Inflammatory macrophage (primary cell): ENCODE measurements at places on chromosomes 4 and X.

DNA sequence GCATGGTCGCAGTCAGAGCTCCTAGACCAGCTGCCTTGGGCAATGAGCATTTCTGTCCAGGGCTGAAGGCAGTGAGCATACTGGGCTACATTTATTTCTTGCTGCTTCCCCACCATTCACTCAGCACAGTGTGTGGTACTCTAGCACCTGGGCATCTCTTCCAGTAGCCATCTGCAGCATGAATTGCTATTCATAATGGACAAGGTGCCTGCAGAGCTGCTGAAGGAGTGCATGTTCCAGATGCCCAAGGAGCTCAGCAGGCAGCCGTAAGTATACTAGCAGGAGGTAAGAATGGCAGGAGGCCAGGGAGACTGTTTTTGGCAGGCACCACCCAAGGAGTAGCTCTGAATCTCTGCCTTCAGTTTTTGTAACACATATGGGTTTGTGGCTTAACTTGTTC, 110.4 kb upstream of the RXFP1 start:
- no peak for DNase-seq

DNA sequence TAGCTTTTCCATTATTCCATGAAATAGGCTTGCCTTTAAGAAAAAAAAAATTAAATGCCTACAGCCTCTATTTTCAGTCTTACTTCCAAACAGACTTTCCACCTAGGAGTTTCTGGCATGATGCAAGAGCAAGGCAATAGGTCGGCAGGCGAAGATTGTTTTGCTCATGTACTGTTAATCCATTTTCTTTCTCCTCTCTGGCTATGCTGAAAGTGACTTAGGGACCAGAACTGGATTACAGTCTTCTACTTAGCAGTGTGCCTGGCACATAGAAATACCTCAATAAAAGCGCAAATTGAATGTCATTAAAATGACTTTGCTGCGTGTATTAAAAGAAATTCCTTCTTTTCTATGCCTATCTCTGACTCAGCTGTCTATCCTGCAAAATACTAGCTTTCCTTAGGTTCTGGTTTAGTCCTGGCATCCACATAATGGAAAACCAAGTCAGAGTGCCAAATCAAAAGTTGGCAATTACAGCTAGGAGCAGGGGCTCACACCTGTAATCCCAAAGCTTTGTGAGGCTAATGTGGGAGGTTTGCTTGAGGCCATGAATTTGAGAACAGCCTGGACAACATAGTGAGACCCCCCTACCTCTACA, 51.9 kb downstream of the CC2D2A start:
- no peak for DNase-seq

- no peak for DNase-seq
Observed at GRCh38 chrX:109685656-109686078, 47.4 kb downstream of the ACSL4 start.

DNA sequence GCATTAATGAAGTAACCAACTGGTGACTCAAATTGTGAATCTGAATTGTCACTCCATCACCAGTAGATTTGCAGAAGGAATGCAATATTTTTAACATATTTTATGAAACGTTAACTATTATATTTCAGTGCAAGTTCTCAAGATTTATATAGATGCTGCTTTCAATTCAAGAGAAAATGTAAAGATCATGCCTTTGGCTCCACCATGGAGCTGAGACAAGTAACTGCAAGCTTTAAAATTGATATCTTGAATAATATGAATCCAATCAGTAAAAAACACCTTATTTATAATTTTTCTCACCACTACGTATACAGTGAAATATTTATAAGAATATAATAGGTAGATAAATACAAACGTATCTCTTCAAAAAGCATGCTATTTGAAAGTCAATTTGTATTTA, 27.8 kb upstream of the GALNTL6 start:
- DNase-seq: no peak

GRCh38 chr4:112848911-112849310, 200.5 kb upstream of the ANK2 start:
- no peak for DNase-seq

- peak; percentile 35 for DNase-seq
Observed at GRCh38 chrX:120305531-120306141, 5.6 kb downstream of the TMEM255A start.

DNA sequence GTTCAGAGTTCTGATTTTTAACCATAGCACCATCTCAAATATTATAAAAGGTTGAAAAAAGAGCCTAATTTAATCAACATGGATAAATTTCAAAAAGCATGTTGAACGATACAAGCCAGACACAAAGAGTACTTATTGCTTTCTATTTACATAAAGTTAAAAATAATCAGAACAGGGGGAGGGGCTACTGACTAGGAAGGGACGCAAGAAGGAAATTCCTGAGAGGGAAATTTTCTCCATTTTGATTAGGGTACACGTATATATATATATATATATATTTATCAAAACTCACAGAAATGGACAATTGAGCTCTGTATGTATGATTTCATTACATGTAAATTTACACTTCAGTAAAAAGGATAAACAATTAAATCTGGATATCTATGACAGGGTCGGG, 482 bp upstream of the MBTPS2 start:
- no peak for DNase-seq

DNA sequence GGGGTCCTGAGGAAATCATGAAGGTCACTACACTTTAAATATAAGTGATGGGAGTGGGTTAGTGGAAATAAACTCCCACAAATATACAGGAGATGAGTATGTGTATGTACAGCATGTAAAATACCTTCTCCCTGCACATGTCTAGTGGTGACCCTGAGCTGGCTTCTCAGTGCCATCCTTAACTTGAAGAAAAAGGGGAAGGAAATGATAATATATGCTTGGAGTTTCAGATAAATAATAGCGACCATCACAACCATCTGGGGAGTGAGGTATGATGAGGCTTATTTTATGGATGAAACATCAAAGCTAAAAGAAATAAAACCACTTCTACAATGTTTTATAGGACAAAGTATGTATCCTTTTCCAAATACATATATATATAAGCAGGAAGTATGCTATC, 41.0 kb upstream of the SORBS2 start:
- no peak for DNase-seq

- peak; percentile 3 for DNase-seq
Observed at GRCh38 chr4:92163348-92163747, 140.4 kb upstream of the GRID2 start.

DNA sequence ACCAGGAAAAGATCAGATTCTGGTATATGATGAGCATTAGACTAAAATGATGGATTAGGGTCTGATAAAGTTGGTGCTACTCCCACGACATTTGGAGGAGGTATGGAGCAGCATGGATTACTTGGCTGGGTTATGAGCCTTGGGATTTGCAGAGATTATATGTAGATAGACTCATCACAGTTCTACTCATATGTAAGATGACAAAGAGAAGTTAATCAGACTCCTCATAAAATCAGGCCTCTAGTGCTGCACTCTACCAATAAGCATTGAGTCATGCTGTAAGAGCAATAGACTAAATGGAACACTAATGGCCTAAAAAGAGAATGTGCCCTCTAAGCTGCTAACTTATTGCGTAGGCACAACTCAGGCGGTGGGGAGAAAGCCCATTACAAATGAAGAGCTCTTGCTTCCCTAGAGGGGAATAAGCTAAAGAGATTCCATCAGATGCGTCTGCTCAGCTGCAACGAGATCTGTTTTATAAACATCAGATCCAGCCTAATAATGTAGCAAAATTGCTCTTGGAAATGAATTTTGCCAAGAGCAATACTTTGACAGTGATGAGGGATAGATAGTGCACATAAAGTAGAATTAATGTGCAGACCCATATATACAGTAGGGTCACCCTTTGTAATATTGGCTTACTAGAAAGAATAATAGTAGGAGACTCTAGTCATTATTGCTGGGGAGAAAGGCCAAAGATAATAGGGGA, 17.5 kb downstream of the LIAS start:
- DNase-seq: no peak

GRCh38 chr4:154618708-154619315, 6.4 kb upstream of the FGG start:
- peak; percentile 42 for DNase-seq

DNA sequence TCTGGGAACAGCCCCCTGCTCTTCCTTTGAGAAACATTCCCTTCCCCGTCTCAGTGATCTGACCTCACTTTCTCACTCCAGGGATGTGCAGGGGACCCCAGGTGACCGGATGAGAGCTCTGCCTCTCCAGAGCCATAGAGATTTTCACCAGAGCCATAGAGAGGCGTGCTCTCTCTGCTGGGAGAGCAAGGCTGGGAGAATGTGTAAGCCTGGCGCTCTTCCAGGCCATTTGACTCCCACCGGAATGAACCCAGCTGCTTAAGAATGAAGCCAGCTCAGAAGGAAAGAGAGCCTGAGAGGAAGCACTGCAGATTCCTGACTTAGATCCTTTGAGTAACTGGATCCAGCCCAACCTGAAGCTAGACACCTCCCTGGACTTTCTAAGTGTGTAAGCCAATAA, 106.4 kb downstream of the DHX15 start:
- no peak for DNase-seq

GRCh38 chr4:56348576-56348975, 38.7 kb downstream of the AASDH start:
- DNase-seq: no peak

DNA sequence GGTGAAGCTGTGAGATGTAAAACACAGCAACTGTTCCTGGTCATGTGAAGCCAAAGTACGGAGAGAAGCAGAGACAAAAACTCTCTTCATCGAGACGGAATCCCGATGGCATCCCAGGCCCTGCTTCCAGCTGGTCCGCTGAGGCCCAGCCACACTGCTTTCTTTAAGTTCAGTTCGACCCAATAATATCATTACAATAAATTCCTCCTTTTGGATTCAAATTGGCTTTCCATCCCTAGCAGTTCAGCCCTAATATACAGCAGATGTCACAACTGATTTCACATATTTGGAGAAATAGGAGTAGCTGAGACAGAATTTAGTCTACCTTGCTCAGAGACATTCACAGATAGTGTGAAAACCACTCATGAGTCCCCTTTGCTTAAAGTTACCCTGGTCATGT, 98.3 kb upstream of the SPRY1 start:
- DNase-seq: no peak

GRCh38 chrX:153722704-153723350, 1.4 kb downstream of the BCAP31 start:
- peak; percentile 89 for DNase-seq

GRCh38 chrX:137033774-137034507, at the start of gene GPR101:
GPR101 (minus strand) TSS chrX:137033995; CDS start chrX:137031674, 2,321 bp downstream.
- DNase-seq: no peak

DNA sequence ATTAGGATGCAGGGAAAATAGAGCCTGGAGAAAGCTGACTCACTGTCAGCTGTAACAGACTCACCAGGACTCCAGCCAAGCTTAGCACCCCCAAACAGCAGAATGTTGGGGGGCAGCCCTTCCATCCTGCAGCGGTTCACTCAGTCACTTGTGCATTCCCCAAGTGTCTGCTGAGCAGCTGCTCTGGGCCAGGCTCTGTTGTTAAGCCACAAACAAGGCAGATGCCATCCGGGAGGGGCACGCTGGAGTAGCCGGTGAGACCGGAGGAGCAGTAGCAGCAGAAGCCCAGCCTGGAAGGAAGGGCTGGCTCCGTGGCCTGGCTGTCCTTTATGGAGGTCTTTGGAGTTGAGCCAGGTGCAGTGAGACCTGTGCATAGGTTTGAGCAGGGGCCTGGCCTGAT, 22.0 kb downstream of the CCNQ start:
- DNase-seq: no peak

DNA sequence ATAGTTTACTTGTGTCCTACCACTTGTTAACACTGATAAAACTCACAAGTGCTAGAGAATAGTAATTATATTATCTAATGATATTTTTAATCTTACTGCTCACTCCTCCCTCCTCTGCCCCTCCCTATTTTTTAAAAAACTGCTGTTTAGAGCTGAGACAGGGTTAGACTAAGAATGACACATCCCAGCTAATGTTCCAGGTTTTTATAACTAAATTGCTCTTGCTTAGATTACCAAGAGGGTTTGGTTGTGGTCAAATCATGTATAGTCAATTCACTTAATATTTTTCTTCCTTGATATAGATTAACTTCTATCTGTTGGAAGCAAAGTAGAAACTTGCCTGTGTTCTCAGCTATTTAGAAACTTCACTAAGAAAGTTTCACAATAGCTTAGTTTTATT, 60.2 kb downstream of the ATOH1 start:
- DNase-seq: no peak

- DNase-seq: no peak
Observed at GRCh38 chr4:86530183-86530582, 63.9 kb upstream of the PTPN13 start.

GRCh38 chr4:67071641-67072040, 473.7 kb downstream of the CENPC start:
- no peak for DNase-seq

DNA sequence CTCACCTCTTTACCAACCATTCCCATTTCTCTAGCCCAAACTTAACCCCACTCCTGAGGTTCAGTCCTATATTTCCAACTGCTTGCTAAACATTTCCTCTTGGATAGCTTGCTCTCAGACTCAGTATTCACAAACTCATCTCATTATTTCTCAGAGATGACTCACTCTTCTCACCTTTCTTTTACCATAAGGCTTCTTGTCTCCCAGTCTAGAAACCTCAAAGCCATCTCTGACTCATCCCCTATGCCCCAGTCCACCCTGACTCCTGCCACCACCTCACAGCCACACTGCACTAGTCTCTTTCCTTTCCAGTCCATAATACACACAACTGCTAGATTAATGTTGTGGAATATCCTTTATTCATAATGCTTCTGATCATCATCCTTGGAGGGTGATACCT, 4.8 kb downstream of the FRMPD3 start:
- no peak for DNase-seq

- no peak for DNase-seq
Observed at GRCh38 chrX:23578079-23578478, 89.2 kb upstream of the PRDX4 start.

DNA sequence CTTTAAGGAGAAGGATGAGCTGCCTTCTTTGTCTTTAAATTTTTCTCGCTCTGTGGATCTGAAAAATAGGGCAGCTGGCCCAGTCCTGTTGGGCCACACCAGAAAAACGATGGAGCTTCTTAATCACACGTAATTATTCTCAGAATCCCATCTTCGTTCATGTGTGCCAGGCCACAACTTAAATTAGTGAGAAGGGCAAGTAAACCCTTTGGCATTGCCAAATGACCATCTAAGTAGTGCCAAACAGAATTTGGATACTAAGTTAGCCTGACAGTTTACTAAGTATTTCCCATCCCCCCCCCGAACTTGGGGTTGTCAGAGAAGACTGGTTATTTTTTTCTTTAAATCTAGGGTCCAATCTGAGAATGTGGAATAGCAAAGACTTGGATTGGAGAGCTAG, 62.0 kb downstream of the CASP3 start:
- no peak for DNase-seq

DNA sequence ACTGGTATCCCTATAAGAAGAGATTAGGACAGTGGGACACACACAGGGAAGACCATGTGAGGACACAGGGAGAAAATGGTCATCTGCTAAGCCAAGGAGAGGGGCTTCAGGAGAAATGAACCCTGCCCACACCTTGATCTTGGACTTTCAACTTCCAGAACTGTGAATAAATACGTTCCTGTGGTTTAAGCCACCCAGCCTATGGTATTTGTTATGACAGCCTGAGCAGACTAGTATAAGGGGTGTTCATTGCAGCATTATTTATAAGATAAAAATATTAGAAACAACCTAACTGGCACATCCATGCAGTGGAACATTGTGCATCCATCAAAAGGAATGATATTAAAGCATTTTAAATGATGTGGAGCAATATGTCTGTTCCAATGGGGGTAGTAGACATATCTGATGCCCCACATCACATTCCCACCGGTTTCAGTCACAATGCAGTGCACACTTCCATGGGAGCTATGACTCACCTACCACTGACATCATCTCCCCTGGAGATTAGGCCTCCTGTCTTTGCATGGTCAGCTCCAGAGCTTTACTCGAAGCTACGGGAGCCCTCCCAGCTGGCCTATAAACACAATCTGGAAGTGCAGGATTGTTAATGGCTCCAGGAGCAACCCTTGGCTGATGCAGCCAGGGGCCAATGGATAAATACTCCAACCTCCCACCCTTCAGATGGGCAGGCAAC, 38.9 kb upstream of the MAMLD1 start:
- no peak for DNase-seq
